ENCODE measurements at places on chromosomes 1 and 21.

DNA sequence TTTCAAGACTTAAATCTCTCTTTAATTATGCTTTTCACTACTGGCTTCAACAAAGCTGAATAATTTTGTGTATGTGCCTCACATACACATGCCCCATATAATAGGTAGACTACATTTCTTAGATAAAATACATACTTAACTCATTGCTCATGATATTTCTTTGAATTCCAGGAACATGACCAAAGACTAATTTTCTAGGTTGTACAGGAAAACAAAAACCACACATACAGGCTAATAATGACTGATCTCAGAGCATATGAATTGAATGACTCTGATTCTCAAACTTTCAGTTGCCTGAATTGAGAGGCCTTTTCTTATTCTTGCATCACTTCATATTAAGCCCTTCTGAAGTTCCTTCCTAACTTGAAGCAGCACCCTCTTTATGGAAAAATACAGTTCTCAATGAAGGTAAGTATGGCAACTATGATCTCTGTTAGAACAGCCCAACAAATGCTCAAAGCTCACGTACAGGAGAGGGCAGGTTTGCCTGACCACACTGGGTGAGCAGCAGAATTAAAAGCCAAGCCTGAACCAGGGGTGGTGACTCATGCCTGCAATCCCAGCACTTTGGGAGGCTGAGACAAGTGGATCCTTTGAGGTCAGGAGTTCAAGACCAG, 22.6 kb upstream of the UAP1 start:
- DNase-seq = no peak

- no peak for DNase-seq
These were observed 66.4 kb downstream of the ANKRD13C start for GRCh38 chr1:70288166-70288565.

GRCh38 chr1:247528812-247529474, 7.3 kb downstream of the OR2C3 start:
- DNase-seq = no peak

GRCh38 chr1:68918563-68918962, 421.7 kb upstream of the DEPDC1 start:
- DNase-seq = no peak

GRCh38 chr1:111045033-111045722, 81.5 kb upstream of the LRIF1 start:
- no peak for DNase-seq

DNA sequence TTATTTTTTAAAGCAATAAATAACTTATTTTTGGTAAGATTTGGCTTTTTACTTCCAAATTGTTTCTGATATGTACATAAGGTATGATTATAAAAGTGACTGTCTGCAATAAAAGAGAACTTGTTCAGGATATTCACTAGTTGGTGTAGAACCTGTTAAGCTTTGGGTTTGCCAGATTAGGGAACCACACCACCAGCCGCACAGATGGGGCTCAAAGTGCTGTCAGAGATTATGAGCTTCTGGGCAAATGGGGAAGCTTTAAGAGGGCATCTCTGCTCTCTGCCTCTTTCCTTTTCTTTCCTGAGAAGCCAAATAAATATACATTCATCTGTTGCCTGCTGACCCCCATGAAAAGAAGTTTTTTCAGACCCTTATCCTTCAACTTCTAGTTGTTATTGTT, 25.4 kb downstream of the IVNS1ABP start:
- no peak for DNase-seq

- DNase-seq = no peak
These were observed 62.5 kb downstream of the CHD5 start for GRCh38 chr1:6117624-6118023.

DNA sequence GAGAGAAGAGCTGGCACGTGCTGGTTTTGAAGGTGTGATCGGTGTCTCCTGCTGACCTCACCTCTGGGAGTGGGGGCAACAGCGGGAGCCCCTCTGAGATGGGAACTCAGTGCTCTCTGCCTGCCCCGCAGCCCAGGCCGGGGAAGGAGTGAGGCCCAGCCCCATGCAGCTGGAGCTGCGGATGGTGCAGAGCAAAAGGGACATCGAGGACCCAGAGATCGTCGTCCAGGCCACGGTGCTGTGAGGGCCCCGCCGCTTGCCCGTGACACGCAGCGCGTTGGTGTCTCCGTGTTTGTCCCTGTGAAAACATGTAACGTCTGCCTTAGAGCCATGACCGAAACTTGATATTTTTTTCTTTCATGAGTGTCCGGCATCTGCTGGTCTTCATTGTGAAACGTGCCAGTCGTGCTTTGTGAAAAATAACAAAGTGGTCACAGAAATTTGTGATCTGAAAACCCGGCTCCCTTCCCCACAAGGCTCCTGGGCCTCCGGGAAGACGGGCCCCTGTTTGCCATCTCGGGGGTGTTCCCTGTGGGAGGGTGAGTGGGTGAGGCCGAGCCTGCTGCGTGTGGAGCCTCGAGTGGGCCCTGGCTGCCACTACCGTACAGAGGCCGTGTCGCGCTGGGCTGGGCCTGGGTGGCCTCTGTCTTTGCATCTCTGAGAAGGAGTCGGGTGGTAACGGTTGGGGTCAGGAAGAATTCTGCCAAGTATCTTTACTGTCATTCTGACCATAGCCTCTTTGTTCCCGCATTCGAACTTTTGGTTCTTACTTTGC, 20.1 kb downstream of the CSTB start:
- DNase-seq = no peak

DNA sequence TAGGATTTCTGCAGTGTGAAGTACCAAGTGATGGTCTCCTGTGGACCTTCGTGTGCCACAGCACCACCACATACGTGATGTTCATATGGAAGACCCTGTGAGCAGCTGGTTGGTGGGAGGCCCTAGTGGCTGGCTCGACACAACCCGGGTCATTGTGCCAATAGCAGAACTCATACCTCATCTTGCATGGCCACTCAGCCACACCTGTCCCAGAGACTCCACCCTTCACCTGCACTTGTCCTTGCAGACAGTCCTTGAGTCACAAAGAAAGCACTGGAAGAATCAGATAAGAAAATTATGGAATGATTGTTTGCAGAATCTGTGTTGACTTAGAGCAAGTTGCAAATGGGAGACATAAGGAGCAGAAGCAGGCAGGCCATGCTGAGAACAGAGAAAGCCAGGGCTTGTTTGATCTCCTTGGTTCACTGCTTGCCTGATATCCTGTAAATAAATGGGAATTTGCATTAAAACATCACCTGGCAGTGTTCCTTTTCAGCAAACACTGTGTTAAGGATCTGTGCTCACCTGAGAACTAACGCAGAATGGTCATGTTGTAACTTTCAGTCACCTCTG, 307.7 kb downstream of the SIPA1L2 start:
- DNase-seq = no peak

- DNase-seq = no peak
These were observed 141.8 kb downstream of the ZZZ3 start for GRCh38 chr1:77540501-77541161.

GRCh38 chr1:48582408-48582807, 110.4 kb upstream of the SPATA6 start:
- DNase-seq = no peak

- DNase-seq = no peak
These were observed 106.1 kb downstream of the CRYAA start for GRCh38 chr21:43274946-43275310.

- no peak for DNase-seq
These were observed 6.3 kb downstream of the MCL1 start for GRCh38 chr1:150572918-150573647.

DNA sequence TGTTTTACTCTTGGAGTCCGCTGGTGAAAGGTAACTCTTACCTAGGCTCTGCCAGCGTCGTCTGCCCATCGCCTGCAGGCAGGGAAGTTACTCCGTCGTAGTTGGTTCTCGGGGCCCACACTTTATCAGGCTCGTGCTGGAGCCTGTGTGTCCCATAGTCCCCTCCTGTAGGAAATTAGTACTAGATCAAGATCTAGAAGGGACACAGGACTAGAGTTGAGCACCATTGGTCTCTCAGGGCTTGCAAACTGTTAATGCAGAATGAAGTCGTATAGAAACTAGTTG, 940 bp downstream of the SRRM1 start:
- DNase-seq = no peak
